ENCODE measurements at places on chromosomes 2 and 18.

DNA sequence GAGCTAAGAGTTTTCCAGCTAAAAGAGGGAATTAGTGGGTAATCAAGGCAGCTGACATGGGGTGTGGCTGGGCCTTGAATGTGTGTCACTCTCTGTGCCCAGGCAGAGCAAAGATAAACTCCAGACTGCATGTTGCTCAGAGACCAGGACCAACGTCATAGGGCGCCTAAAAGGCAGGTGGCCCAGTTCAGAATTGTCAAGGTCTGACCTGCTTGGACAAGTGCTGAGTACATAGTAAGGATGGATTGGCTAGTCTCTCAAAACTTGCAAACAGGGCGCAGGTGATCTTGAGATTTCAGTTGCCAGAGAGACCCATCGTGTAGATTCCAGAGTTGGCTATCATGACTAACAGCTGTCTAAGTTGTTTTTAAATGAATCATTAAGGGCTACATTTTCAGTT, 19.0 kb downstream of the CLUL1 start:
- no peak for DNase-seq

GRCh38 chr2:119008108-119008507, 66.1 kb downstream of the MARCO start:
- DNase-seq = no peak

DNA sequence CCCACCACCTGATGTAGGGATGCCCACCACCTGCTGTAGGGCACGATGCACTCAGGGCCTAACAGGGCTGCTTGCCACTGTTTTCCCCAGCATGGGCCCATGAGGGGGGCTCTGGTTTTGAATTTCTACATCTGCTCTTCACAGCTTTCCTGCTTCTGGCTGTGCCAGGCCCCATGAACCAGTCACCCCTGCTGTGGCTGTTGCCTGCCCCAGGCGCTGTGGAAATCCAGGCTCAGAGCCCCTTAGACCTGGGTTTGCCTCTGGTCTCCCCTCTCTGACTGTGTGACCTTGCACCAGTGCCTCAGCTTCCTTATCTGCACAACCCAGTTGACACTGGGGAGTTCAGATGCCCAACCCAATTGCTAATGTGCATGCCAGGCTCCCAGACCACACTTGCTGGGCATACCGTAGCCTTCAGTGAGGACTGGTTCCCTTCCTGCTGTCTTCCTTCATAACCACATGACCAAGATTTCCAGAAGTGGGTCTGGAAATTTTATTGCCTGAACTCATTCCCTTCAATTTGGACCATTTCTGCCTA, 6.0 kb upstream of the MLPH start:
- DNase-seq = no peak

DNA sequence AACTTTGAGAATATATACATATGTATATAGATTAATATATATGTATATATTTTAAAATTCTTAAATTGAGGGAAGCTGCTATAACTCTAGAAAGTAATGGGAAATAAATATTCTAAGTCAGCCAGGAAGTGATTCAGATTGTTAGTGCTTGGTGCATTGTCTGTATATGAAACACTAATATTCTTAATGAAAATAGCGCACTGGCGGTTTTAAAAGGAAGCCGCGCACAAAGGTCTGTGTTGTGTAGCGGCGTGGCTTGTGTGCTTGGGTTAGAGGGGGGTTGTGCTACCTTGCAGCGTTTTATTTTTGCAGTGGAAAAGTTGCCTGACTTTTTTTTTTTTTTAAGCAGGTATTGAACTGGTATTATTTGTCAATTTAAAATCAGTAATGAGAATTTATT, 11.3 kb downstream of the TSHZ1 start:
- no peak for DNase-seq

DNA sequence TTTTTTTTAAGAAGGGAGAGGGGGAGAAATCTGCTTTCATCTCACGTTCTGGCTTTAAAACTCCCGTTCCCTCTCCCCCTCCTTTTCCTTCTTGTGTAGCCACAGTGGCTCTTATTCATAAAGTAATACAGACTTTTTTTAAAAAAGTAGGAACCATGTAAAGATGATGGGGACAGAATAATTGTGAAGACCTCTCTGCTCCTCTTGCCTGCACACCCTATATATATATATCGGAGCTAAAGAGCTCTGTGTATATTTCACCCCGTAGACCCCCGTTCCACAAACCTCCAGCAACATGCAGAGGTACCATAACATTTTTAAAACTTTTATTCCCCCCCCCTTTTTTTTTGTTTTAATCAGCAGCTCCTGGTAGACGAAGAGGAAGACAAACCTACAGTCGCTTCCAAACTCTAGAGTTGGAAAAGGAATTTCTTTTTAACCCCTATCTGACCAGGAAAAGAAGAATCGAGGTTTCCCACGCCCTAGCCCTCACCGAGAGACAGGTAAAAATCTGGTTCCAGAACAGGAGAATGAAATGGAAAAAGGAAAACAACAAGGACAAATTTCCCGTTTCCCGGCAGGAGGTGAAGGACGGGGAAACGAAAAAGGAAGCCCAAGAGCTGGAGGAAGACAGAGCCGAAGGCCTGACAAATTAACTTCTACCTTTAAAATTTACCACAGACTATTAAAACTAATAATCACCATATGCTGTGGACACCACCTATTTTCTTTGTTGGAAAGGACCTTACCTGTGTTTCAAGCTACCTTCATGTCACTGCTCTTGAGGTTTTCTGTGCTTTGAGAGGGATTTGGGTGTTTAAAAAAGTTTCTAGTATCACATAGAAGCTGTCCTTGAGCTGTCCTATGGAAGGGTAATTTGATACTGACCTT, 1.7 kb downstream of the HOXD8 start:
- DNase-seq = no peak

DNA sequence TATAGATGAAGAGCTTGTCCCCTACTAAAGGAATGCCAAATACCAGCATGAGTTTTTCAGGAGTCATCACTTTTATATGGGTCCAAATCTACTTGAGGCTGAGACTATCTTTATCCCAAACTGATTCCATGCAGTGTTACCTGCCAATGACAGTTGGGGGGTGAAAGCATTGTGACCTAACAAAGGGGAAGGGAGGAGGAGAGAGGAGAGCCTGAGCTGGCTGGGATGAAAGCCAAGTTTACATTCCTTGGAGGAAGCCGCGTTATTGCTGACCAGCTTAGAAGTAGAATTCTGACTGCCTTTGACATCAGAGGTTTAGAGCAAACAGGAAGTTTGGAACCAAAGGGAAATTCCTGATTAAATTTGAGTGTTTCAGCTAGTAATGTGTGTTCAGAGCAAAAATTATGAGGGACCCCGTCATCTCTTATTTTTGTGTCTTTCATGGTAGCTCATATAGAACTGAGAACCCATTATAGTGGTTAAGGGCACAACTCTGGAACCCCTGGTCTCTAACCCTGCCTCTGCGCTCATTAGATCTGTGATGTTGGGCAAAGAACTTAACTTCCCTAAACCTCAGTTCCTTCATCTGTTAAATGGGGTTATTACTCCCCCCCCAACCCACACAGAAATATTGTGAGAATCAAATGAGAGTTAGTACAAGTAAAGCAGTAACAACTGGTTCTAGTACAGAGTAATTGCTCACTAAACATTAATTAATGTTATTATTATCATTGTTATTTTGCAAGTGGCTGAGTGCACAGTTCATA, 199.3 kb upstream of the EPAS1 start:
- DNase-seq = no peak

DNA sequence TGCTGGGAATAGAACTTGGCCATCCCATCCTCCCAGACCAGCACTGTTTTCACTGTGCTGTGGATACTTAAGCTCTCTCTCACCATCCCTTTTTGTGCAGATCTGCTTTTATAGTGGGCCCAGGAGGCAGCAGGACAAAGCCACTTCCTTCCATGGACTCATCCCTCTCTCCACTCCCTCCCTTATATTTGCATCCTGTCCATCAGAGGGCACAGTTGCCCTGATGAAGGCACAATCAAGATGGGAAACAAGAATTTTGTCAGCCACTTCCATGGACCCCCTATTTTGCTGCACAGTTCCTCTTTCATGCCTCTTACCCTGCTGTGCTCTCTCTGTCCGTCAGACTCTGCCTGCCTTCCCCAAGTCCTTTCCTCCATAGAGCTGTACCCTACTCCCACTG, 338.7 kb downstream of the HRH4 start:
- no peak for DNase-seq

DNA sequence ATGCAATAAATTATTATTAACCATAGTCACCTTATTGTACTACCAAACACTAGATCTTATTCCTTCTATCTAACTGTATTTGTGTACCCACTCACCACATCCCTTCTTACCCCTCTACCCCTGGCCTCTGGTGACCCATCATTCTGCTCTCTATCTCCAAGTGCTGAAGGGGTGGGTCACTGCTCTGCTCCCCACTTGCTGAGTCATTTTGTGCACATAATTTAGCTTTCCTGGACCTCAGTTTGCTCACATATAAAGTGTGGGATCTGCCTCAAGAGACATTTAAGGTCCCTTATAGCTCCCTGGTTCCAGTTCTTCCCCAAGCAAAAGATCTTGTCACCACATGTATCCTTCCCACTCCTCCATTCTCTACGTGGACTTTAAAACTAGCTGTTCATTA, 169.4 kb downstream of the ZNF385B start:
- no peak for DNase-seq

DNA sequence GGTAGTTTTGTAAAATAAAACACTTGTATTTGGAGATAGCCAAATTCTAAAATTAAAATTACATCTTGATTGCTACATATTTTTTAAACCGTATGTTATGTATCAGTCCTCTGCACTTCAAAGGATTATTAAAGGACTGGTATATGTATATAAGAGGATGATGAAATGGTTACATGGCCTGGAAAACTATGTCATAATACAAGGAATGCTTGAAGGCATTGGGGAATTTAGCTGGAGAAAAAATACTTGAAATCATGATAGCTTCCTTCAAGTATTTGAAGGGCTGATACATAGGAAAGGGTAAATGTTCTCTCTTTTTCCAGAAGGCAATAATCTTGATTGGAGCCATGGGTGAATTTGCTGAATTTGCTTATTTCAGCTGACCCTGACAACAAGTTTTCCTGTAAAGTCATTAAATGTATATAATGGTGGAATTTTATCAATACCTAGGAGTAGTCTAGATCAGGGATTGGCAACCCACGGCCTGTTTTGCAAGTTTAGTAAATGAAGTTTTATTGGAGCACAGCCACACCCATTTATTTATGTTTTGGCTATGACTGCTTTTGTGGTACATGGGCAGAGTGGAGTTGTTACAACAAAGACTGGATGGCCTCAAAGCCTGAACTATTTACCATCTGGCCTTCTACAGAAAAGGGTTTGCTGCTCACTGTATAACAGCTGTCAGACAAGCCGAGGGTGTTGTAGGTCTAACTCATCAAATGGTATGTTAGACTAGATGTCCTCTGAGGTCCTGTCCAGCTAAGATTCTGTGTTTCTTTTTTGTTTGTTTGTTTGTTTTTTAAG, 34.4 kb downstream of the ACYP2 start:
- no peak for DNase-seq

- DNase-seq = no peak
Measured at GRCh38 chr18:34431042-34431441, 206.3 kb upstream of the NOL4 start.

GRCh38 chr2:192159736-192160135, 35.0 kb downstream of the TMEFF2 start:
- DNase-seq = no peak

GRCh38 chr18:29164993-29165599, 988.2 kb upstream of the CDH2 start:
- no peak for DNase-seq

- no peak for DNase-seq
Measured at GRCh38 chr2:128644718-128645256, 326.1 kb upstream of the HS6ST1 start.

DNA sequence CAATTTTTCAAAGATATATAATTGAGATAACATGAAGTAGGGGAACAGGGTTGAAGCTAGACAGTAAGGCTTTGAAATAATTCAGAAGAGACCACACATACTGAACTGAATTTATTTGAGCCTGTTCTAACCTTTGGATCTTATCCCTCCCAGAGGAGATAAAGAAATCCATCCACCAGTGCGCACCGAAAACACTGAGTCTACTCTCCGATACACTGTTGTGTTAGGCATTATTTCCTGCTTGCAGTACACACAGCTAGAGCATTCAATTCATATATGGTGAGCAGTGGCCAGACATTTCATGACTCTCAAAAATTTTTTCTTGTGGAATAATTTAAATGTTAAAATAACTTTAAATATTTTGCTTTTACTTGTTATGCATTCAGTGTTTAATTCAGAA, 342.7 kb downstream of the GPD2 start:
- DNase-seq = no peak

GRCh38 chr18:51108330-51108729, 78.3 kb downstream of the SMAD4 start:
- DNase-seq = no peak

DNA sequence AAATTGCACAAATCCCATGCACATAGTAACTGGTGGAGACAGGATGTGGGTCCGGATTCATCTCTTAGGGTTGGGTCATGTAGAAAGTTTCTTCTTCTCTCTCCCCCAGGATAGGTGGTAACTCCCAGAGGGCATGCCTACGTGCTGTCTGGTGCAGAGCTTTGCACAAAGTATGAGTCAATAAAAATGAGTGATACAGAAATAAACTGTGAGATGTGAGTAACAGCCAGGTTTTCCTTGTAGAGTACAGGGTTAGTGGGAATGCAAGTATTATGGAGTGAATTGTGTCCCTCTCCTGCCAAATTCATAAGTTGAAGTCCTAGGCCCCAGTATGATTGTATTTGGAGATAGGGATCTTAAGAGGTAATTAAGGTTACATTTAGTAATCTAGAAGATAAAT, 289.4 kb downstream of the ALK start:
- DNase-seq = no peak

DNA sequence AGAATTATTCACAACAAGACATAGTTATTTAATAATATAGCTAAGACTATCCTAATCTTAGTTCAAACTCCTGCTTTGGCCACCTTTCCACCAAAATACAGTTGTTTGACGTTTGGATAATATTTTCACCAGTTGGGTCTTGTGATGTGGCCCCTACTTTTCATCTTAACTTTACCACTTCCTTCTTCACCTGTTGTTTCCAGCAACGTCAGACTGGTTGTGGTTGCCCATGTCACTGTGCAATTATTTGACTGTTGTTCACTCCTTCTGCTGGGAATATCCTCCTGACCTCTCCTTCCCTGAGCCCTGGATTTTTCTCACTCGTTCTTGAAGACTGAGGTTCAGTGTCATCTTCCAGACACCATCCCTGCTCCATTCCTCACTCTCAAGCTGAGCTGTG, 132.2 kb upstream of the RASGRP3 start:
- no peak for DNase-seq

DNA sequence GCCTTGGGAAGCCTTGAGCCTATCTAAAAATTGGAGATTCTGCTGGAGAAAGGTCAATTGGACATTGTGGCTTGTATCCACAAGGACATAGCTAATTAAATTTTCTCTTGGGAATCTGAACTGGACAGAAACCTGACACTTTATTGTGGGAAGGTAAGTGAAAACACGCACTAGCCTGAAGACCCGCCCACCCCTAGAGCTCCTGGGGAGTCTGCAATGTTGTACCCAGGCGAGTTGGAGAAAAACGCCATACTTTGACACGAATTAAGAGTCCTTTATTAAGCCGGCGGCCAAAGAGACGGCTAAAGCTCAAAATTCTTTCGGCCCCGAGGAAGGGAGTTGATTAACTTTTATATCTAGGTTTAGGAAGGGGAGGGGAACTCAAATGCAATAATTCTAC, 1.2 kb upstream of the ZNF892 start:
- DNase-seq = no peak

GRCh38 chr2:124975648-124976047, 950.6 kb downstream of the CNTNAP5 start:
- DNase-seq = no peak

- DNase-seq = no peak
Measured at GRCh38 chr2:237154884-237155851, 69.5 kb downstream of the COPS8 start.

GRCh38 chr2:15225131-15225530, 336.0 kb downstream of the NBAS start:
- no peak for DNase-seq

- DNase-seq = no peak
Measured at GRCh38 chr2:151669585-151670081, 64.6 kb downstream of the NEB start.
